ENCODE measurements at places on chromosomes 4 and X. TPM values are rescaled to one million over a fixed set of nuclear protein-coding genes. Genes with fewer than 3 reads are reported as not detected.

The POU3F4 gene
- not detected for total RNA-seq

The LAMTOR3 gene
- total RNA-seq: 28.6 TPM

The DAPP1 gene
- total RNA-seq: 38.8 TPM

The SLC25A6 gene
- total RNA-seq: 281 TPM

The THAP9 gene
- total RNA-seq: 2.3 TPM

The ASIC5 gene
- total RNA-seq: not detected

The RIBC1 gene
- total RNA-seq: 0.75 TPM

The HSD17B13 gene
- total RNA-seq: 0.10 TPM

The MSX1 gene
- not detected for total RNA-seq

The LPAR4 gene
- total RNA-seq: not detected

The PGAM4 gene
- 0.47 TPM for total RNA-seq

GRCh38 chr4:18441676-18442075, 420.1 kb upstream of the LCORL start:
- H3K4me3 ChIP-seq: no peak overlapping the region
- no peak for DNase-seq
- no peak overlapping the region for H3K27ac ChIP-seq
- no peaks in the 10 kb centered on the region for H3K36me3 ChIP-seq

DNA sequence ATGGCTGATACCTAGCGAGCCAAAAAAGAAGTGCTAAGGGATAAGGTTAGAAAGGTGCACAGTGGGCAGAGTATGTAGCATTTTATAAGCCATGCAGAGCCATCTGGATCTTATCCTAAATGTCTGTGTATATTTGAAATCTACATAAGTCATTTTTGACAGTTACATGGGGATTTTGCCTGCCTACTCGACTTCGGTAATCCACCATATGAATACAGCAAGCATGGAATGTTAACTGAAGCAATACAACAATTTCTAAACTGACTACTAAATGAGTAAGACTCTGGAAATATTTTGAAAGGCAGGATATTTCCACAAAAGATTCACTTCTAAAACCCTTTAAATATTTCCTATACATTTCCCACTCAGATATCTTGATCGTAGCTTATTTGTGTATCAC, 122.5 kb downstream of the KCNIP4 start:
- H3K27me3 ChIP-seq: no peaks in the 10 kb centered on the region
- H3K27ac ChIP-seq: no peak overlapping the region
- H3K4me3 ChIP-seq: no peak overlapping the region

- no peaks in the 10 kb centered on the region for H3K36me3 ChIP-seq
- DNase-seq: peak; percentile 5
Measured at GRCh38 chrX:9885150-9885549, 82.0 kb upstream of the CLDN34 start.

DNA sequence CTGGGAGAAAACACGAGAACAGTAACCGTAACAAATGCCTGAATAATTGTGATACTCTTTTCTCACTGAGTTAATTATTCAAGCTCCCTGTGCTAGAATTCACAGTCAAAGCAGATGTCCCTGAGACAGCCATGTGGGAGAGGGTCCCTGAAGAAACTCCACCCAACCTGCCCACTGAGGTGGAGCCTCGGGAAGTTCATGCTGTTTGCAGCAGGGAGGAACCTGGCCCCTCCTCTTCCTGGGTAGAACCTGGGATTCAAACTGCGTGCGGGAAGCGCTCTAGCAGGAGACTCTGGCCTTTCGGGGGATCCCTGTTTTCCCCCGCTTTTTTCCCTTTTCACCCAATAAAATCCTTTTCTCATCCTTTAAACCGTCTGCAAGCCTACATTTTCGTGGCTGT, 20.2 kb upstream of the RHOH start:
- peaks cover 8% of the 10 kb centered on the region for H3K27me3 ChIP-seq
- DNase-seq: no peak
- H3K27ac ChIP-seq: no peak overlapping the region
- H3K4me1 ChIP-seq: peaks cover 14% of the 10 kb centered on the region
- peaks cover 3% of the 10 kb centered on the region for H3K36me3 ChIP-seq

GRCh38 chr4:103720661-103721060, 876 bp upstream of the TACR3 start:
- no peak overlapping the region for H3K27ac ChIP-seq
- no peaks in the 10 kb centered on the region for H3K4me1 ChIP-seq
- no peaks in the 10 kb centered on the region for H3K36me3 ChIP-seq
- H3K4me3 ChIP-seq: no peak overlapping the region
- DNase-seq: no peak

DNA sequence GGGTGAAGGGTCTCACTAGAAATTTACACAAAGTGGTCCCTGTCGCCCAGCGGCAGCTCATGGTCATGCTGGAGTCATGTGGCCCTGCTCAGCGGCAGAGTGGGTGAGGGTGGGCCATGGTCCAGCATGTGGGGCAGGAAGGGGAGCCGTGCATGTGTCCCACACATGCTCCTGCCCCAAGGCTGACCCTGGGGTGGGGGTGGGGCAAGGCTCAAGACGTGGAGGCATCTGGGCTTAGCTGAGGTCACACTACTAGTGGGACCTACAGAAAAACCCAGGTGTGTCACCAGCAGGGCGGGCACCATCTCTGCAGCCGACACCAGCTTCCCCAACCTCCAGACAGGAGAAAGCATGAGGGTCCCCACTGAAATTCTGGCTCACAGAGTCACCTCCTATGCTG, 42.4 kb downstream of the EVC start:
- no peak for DNase-seq
- no peak overlapping the region for H3K4me3 ChIP-seq
- peaks cover 3% of the 10 kb centered on the region for H3K4me1 ChIP-seq
- no peaks in the 10 kb centered on the region for H3K36me3 ChIP-seq
- H3K27ac ChIP-seq: no peak overlapping the region

DNA sequence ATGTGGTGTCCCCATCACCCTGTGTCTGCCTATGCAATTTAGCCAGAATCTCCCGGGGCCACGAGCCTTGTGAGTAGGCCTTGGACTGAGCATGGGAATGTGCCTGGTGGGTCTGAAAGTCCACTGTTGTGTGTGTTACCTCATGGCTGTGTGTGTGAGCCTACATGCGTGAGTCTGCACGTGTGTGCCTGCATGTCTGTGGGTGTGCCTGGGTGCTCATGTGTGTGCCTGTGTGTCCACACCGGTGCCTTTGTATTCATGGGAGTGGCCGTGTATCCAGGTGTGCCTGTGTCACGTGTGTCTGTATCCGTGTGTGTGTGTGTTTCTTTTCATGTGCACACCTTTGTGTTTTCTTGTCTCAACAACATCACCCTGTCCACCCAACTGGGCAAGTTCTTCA, 14.2 kb downstream of the ATP5ME start:
- no peaks in the 10 kb centered on the region for H3K27me3 ChIP-seq
- H3K36me3 ChIP-seq: peaks cover 5% of the 10 kb centered on the region

GRCh38 chr4:19983072-19983471, 268.6 kb upstream of the SLIT2 start:
- no peaks in the 10 kb centered on the region for H3K4me1 ChIP-seq
- no peaks in the 10 kb centered on the region for H3K27me3 ChIP-seq
- DNase-seq: no peak
- no peak overlapping the region for H3K27ac ChIP-seq
- H3K4me3 ChIP-seq: no peak overlapping the region

- H3K4me3 ChIP-seq: no peak overlapping the region
- no peak overlapping the region for H3K27ac ChIP-seq
- no peaks in the 10 kb centered on the region for H3K4me1 ChIP-seq
- no peaks in the 10 kb centered on the region for H3K36me3 ChIP-seq
Measured at GRCh38 chrX:122094611-122095010, 1047.2 kb downstream of the GLUD2 start.

DNA sequence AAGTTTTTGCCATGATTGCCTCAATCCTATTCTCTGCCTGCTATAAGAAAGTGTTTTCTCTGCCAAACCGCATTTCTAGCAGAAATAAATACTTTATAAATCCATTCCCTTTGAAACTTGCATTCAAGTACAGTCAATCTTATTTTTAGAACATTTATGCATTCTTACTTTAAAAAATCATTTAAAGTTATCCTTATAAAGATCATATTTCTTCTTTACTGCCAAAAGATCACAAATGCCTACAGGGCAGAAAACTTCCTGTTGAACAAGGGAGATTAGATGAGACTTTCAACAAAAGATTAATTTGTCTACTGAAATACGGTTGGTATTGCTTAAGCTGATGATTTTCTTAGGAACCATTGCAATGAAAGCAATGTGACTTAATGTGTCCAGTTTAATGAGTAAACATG, 207.2 kb upstream of the SLIT2 start:
- no peaks in the 10 kb centered on the region for H3K27me3 ChIP-seq
- no peak overlapping the region for H3K27ac ChIP-seq
- H3K4me1 ChIP-seq: no peaks in the 10 kb centered on the region
- DNase-seq: no peak

- H3K4me1 ChIP-seq: no peaks in the 10 kb centered on the region
- H3K27me3 ChIP-seq: peaks cover 6% of the 10 kb centered on the region
- H3K4me3 ChIP-seq: no peak overlapping the region
- no peaks in the 10 kb centered on the region for H3K36me3 ChIP-seq
Measured at GRCh38 chr4:120858776-120859175, 63.8 kb downstream of the PRDM5 start.

DNA sequence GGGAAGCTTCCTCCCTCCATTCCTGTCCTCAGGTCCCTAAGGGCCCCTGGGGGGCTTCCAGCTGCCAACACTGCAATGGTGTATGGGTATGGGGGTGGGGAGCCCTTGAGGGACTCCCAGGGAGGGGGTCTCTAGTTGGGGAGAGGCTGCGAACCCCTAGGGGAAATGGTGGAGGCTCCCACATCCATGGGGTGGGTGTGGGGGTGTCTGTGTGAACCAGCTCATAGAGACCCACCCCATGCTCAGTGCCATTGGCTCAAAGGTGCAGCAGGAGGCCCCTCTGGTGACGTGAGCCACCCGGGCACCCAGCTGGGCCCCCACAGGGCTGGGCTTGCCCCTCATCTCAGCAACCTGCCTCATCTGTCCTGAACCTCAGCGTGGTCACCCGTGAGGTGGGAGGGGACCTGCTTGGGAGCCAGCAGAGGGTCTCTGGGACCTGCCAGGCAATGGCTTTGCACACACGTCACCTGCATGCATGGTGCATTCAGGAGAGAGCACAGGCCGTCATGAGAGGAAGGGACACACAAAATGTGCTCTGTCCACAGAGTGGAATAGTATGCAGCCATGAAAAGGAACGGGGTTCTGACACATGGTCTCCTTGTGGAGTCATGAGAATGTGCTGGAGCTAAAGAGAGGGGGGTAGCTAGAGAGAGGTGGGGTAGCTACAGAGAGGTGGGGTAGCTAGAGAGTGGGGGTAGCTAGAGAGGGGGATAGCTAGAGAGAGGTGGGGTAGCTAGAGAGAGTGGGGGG, 22.7 kb upstream of the PLCXD1 start:
- no peak for DNase-seq
- no peak overlapping the region for H3K4me3 ChIP-seq
- no peaks in the 10 kb centered on the region for H3K36me3 ChIP-seq
- H3K27me3 ChIP-seq: no peaks in the 10 kb centered on the region
- no peaks in the 10 kb centered on the region for H3K4me1 ChIP-seq

DNA sequence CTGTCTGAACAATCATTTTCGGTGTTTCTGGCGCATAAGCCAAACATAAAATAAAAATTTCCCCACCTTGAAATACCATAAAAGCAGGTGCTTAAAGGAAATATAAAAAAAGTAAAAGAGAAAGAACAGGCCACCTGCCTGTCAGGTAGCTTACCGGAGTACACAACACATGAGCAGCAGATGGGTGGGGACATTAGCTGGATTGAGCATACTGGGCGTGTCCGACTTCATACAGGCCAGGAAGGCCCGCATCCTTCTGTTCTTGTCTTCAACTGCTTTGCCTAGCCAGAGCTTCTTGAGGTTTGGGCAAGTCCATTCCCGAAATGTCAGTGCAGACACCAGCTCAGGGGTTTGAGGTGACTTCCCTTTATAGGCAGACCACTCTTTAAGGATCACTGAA, 66.7 kb downstream of the FAM120C start:
- no peaks in the 10 kb centered on the region for H3K4me1 ChIP-seq
- H3K4me3 ChIP-seq: no peak overlapping the region
- no peak overlapping the region for H3K27ac ChIP-seq
- H3K36me3 ChIP-seq: no peaks in the 10 kb centered on the region
- no peak for DNase-seq

DNA sequence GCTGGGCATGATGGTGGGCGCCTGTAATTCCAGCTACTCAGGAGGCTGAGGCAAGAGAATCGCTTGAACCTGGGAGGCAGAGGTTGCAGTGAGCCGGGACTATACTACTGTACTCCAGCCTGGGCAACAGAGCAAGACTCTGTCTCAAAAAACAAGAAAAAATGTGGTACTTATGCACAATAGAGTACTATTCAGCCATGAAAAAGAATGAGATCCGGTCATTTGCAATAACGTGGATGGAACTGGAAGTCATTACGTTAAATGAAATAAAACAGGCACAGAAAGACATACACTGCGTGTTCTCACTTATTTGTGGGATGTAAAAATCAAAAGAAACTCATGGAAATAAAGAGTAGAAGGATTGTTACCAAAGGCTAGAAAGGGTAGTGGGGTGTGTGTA, 12.1 kb downstream of the RPGR start:
- no peak for DNase-seq
- H3K27me3 ChIP-seq: no peaks in the 10 kb centered on the region
- no peak overlapping the region for H3K27ac ChIP-seq
- no peaks in the 10 kb centered on the region for H3K36me3 ChIP-seq
- H3K4me1 ChIP-seq: no peaks in the 10 kb centered on the region
- H3K4me3 ChIP-seq: no peak overlapping the region

- H3K27ac ChIP-seq: no peak overlapping the region
- no peaks in the 10 kb centered on the region for H3K36me3 ChIP-seq
- no peaks in the 10 kb centered on the region for H3K4me1 ChIP-seq
Measured at GRCh38 chrX:138345801-138346200, 365.7 kb downstream of the FGF13 start.

DNA sequence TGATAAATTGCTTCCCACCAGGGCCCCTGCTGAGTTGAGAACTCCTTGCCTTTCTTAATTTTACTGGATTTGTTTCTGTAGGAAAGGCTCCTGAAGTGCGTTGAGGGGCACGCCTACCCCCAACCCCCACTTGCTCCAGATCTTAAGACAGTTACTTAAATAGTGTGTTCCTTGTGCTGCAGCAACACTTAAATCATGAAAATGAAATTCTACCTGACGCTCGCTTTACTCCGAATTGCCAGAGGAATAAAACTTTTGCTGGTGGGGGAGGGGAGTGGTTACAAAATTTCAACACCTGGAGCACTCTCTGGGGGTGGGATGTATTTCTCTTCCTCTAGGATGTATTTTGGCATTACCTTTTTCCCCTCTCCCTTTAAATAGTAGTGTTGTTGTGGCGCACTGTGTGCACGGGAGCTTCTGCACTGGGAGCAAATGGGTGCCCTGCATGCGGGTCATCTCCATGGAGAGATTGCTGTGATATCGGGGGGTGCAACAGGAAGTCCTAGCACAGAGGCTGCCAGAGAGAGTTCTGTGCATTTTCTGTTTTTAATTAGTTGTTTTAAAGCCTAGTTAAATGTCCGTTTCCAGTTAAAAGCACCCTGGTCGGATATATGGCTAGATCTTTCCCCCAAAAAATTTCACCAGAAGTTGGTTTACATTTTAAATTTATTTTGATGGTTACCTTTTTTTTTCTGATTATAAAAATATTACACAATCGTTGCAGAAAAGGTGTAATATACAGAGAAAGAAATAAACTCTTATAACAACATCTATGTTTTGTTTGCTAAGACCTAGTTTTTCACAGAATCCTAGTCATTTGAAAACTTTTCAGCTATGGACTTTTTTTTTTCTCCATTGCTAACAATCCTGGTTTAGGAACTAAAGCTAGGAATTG, 207.7 kb downstream of the SOWAHB start:
- H3K27me3 ChIP-seq: peaks cover 77% of the 10 kb centered on the region
- H3K4me3 ChIP-seq: peak overlapping the region; percentile 72
- DNase-seq: no peak
- H3K36me3 ChIP-seq: peaks cover 1% of the 10 kb centered on the region
- H3K27ac ChIP-seq: no peak overlapping the region

Measured in activated T-helper 1 cell treated with anti-CD3 and anti-CD28 coated beads, Interleukin-12 subunit alpha, Interleukin-12 subunit beta, Interleukin-2, Interleukin-4 antibody, amounts not matched to agents 30 ng/mL and 10 ng/mL and 1 ng/mL, durations not matched to agents 14 hours and 24 hours and 36 hours (primary cell).